Hepatocyte (in vitro differentiated cells): ENCODE measurements at places on chromosomes 5 and 9. TPM values are rescaled to one million over a fixed set of nuclear protein-coding genes. Genes with fewer than 3 reads are reported as not detected.

HTR1A gene
- 0.19 TPM in 1 of 2 replicates, not detected in the other for polyA plus RNA-seq

SPATA31D4 gene
- polyA plus RNA-seq = not detected in 2 replicates

GCNT4 gene
- polyA plus RNA-seq = 1.5 TPM in 2 replicates

ADGRD2 gene
- not detected in 2 replicates for polyA plus RNA-seq

JAK2 gene
- 11.8 and 14.3 TPM in 2 replicates for polyA plus RNA-seq

DNA sequence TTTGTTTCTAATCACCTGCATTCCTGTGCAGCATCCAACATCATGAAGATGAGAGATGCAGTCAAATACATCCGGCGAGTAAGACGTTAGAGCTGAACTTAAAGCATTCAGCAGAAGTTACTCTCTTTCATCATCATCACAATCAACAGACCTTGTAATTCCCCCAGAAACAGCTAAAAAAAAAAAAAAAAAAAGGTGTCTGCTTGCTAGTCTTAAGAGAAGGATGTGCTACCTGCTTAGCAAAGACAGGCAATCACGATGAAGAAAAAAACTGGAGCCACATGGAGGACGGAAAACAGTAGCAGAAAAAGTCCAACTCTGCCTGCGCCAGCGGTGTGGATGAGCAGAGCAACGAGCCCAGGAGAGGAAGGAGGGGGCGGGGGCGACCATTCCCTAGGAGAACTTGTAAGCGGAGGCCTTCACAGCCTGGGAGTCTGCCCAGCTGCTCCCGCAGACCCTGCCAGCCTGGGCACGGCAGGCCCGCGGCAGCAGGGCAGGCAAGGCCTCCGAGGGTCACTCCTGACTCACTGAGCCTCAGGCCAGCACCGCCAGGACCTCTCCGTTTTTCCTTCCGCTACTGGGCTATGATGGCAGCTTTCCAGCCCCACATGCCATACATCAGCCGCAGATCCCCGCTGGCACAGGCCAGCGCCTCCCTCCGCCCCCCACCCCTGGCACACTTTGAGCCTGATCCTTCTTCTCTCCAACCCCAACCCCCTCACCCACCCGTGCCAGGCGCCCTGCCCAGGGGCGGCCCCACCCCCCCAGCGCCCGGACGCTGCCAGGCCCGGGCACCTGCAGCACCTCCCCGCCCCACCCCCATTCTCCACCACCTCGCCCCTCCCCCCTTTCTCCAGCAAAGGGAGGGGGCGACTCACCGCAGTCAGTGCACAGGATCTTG lies 1.4 kb downstream of the NRG2 start:
- H3K27ac ChIP-seq = no peak overlapping the region
- peaks cover 13% of the 10 kb centered on the region for H3K4me1 ChIP-seq
- H3K4me3 ChIP-seq = peak overlapping the region; percentile 59
- peaks cover 75% of the 10 kb centered on the region for H3K27me3 ChIP-seq

GRCh38 chr5:16585041-16585667 lies 31.6 kb downstream of the RETREG1 start:
- no peak overlapping the region for H3K27ac ChIP-seq
- no peaks in the 10 kb centered on the region for H3K27me3 ChIP-seq
- H3K4me1 ChIP-seq = peaks cover 12% of the 10 kb centered on the region

GRCh38 chr5:93637697-93638096 lies 54.7 kb downstream of the NR2F1 start:
- no peaks in the 10 kb centered on the region for H3K36me3 ChIP-seq
- H3K4me1 ChIP-seq = no peaks in the 10 kb centered on the region
- H3K27ac ChIP-seq = no peak overlapping the region
- no peak overlapping the region for H3K4me3 ChIP-seq

- peaks cover 5% of the 10 kb centered on the region for H3K4me1 ChIP-seq
- H3K36me3 ChIP-seq = no peaks in the 10 kb centered on the region
- H3K4me3 ChIP-seq = peak overlapping the region; percentile 51
Measured at GRCh38 chr5:1594357-1595106, 70.8 kb upstream of the LPCAT1 start.

DNA sequence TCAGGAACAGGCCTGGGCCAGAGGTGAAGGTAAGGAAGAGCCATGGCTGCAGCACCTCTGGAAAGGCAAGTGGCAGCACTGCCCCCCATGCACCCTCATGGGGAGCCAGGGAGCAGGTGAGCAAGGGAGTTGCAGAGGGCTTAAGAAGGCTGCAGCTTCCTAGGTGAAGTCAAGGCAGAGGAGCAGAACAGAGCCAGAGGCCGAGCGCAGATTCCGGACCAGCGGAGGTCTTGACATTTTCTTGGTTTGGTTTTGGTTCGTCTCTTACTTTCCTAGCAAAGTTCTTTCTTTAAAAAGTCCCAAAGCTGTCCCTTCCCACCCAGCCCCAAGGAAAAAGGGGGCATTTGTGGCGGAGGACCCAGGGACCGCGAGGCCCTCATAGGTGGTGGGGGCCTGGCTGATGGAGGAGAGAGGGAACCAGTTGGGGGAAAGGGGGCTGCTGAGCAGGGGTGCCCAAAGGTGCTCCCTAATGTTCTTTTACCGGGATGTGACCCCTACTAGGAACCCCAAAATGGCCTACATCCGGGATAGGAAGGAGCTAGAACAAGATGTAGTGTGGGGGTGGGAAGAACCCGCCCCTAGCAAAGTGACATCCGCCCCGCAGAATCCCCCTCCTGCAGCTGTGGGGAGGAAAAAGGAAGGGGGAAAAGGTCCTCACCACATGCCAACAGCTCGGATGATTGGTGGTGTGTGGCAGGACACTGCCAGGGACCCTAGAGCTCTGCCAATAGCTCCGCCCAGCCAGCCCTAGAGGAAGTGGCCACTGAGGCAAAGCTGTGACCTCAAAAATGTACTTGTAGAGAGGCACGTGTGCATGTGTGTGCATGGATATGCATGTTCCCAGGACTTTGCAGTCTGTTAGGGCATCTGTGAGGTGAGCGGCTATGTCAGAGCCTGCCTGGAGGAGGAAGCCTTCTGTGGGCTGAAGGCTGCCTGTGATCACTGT lies 914 bp upstream of the CD72 start:
- DNase-seq = no peak
- H3K27me3 ChIP-seq = peaks cover 28% of the 10 kb centered on the region
- H3K4me1 ChIP-seq = no peaks in the 10 kb centered on the region
- H3K27ac ChIP-seq = no peak overlapping the region
- no peak overlapping the region for H3K4me3 ChIP-seq

- H3K4me1 ChIP-seq = no peaks in the 10 kb centered on the region
- no peak overlapping the region for H3K4me3 ChIP-seq
- no peaks in the 10 kb centered on the region for H3K27me3 ChIP-seq
- H3K36me3 ChIP-seq = no peaks in the 10 kb centered on the region
- H3K27ac ChIP-seq = no peak overlapping the region
Measured at GRCh38 chr9:136965771-136966484, 11.4 kb upstream of the PTGDS start.

DNA sequence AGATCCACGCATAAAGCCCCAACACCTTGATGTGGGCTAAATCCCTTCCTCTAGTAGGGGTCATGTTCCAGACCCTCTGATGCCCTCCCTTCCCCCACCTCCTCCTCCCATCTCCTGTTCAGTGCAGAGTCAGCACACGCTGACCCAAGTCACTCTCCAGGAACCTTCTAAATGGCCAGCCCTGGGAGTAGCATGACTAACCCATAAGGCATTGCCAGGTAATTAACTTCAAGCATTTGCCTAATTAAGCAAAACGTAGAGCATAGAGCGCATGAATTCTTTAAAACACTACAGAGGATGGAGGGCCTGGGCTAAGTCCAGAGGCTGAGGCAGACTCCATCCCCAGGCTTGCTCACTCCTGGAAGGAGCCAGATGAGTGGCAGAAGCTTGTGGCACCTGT lies 276.3 kb upstream of the MSX2 start:
- no peak for DNase-seq

GRCh38 chr9:76619197-76619596 lies 145.0 kb upstream of the PCA3 start:
- no peak for DNase-seq
- no peak overlapping the region for H3K4me3 ChIP-seq
- H3K27ac ChIP-seq = peak overlapping the region; percentile 20
- no peaks in the 10 kb centered on the region for H3K36me3 ChIP-seq
- no peaks in the 10 kb centered on the region for H3K27me3 ChIP-seq

DNA sequence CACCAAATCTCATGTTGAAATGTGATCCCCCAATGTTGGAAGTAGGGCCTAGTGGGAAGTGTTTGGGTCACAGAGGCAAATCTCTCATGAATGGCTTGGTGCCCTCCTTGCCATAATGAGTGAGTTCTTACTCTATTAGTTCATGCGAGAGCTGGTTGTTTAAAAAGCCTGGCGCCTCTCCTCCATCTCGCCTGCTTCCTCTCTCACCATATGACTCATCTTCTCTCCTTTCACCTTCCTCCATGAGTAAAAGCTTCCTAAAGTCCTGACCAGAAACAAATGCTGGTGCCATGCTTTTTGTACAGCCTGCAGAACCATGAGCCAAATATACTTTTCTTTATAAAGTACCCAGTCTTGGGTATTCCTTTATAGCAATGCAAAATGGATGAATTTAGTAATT lies 20.9 kb upstream of the ARHGAP26 start:
- no peak overlapping the region for H3K4me3 ChIP-seq
- no peak for DNase-seq
- no peaks in the 10 kb centered on the region for H3K36me3 ChIP-seq
- H3K27ac ChIP-seq = no peak overlapping the region
- no peaks in the 10 kb centered on the region for H3K4me1 ChIP-seq
- H3K27me3 ChIP-seq = no peaks in the 10 kb centered on the region

DNA sequence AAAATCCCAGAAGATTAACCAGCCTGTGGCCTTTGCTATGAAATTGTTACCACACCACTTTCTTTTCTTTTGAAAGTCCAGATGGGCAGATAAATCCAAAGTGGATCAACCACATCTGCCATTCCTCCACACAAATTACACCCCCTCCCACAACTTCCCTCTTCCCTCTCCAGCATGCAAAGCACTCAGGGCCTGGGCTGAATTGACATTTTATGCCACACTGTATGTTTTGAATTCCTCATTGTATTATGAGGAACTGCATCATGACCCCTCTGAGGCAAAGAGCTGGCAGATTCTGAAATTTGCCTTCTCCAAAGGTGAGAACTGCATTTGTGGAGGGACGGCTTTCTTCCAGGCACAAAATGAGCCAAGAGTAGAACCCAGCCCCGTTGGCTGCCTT lies 589.2 kb upstream of the KLF4 start:
- no peaks in the 10 kb centered on the region for H3K27me3 ChIP-seq
- no peak overlapping the region for H3K27ac ChIP-seq
- no peaks in the 10 kb centered on the region for H3K4me1 ChIP-seq
- no peak overlapping the region for H3K4me3 ChIP-seq

DNA sequence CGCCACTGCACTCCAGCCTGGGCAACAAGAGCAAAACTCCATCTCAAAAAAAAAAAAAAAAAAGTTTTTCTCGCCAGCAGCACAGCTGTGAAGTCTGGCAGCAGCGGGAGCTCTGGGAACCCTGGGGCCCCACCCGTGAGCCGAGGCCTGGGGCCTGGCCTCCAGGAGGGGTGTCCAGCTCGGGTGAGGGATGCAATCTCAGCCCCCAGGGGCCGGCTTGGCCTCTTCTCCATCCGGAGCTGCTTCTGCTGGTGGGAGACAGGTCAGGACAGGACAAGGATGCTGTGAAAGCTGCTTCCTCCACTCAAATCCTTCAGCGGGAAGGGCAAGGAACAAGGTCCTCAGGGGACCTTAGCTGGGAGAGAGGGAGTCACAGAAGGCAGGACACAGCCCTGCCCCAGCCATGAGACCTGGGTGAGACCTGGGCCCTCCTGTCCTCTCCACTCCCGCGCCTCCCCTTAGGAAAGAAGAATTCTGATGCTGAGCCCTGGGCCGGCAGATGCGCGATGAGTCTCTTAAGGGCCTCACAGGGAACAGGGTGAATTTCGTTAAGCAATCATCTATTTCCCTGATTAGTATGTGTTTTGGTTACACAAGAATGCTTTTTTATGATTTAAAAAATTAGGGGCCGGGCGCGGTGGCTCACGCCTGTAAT lies 30.6 kb downstream of the PLPP7 start:
- no peak overlapping the region for H3K27ac ChIP-seq
- DNase-seq = no peak
- no peaks in the 10 kb centered on the region for H3K27me3 ChIP-seq
- H3K4me1 ChIP-seq = no peaks in the 10 kb centered on the region
